HEK293T (cell line): ENCODE measurements at places on chromosomes 5 and 9.

- DNase-seq: no peak
Observed at GRCh38 chr5:171848486-171848885, 62.9 kb downstream of the SMIM23 start.

DNA sequence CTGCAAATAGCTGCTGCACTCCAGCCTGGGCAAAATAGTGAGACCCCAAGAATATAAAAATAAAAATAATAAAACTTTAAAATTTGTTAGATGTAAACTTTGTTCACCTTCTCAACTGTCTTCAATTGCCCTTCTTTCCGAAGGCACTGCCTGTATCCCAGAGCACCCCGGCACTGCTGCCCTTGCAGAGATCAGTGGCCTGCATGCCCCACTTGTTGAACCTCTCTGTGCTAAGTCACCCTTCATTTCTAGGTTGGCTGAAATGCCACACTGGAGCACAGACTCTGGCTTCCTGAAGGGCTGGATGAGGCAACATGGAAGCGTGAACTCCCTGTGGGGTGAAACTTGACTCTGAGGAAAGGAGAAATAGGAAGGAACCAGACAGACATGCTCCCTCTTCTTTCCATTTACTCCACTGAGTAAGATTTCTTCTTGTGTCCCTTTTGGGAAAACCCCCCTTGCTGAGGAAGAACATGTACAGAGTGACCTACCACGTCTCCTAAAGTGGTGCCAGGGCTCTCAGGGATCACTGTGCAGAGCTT, 8.4 kb upstream of the JMY start:
- no peak for DNase-seq

- no peak for DNase-seq
Observed at GRCh38 chr9:29802454-29802853, 2229.2 kb upstream of the C9orf72 start.

DNA sequence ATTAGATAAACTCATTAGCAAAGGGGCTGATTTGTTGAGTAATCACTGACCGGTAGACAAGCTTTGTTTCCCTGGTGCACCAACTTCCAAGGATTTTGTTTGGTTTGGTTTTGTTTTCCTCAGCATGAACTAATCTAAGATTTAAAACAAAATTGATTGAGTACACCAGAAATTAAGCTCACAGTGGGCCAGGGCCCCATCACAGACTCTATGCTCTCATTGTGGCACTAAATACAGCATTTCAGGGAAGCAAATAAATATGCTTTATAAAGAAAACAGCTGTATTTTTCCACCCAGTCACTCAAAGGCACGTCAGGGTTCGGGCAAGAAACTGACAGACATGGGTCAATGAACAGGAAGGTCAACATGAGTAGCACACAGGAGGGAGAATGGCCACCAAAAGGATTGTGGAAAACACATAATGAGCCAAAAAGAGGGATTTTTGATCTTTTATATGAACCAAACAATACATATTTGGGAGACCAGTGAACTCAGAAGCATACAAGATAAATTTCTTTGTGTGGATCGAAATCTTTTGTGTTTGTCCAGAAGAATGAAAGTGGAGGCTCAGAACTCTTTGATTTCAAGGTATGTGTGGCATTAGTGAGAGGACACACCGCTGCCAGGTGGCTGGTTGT, 8.8 kb downstream of the CFAP77 start:
- DNase-seq: no peak

DNA sequence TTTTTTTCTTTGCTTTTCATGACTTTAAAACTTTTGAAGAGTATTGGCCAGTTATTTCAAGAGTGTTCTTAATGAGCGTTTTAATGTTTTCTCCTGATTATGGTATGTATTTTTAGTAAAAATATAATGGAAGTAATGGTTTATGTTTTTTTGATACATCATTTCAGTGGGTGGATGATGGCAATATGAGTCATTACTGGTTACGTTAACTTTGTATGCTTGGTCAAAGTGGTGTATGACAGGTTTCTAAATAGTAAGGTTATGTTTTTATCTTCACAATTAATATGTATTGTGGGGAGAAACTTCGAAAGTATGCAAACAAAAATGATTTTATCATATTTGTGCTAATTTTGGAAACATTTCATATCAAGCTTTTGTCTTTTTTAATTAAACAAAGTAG, 176.7 kb upstream of the PRDM9 start:
- DNase-seq: no peak

- no peak for DNase-seq
Observed at GRCh38 chr9:113343732-113344231, 3.7 kb upstream of the WDR31 start.

- no peak for DNase-seq
Observed at GRCh38 chr5:78974601-78975000, 10.5 kb downstream of the ARSB start.

GRCh38 chr9:113266174-113266573, 9.2 kb downstream of the CDC26 start:
- no peak for DNase-seq

GRCh38 chr5:82793808-82794419, 283.3 kb downstream of the TMEM167A start:
- peak; percentile 33 for DNase-seq

DNA sequence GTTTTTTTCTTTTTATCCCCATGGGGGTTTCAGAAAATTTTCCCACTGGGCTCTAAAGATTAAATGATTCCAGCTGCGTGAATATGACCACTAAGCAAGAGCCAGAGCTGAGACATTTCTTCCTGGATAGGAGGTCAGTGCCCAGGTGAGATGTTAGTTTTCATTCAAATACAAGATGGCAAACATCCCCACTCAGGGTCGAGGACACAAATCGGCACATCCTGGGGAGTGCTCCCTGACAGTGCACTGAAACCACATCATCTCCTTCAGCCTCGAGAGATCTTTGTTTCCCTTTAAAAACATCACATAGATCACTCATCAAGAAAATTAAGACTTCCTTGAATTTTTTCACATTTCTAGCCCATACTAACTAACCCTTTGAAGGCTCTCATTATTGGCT, 273.2 kb upstream of the PANK3 start:
- no peak for DNase-seq

DNA sequence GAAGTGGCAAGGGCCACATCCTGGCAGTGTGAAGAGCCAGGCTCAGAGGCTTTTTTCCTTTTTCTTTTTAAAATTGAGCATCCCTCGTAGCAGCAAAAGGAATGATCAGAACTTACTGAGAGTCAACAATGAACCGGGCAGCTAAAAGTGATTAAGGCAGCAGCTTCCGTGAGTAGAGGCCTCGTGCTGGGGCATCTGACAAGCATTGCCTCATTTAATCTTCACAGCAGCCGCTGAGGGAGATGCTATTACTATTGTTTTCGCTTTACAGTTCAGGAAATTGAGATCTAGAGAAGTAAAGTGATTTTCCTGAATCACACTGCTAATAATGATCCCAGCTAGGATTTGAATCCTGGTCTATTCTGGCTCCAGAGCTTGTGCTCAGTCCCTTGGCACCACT, 30.7 kb upstream of the PTGS1 start:
- no peak for DNase-seq

GRCh38 chr5:148735301-148735835, 81.0 kb upstream of the HTR4 start:
- no peak for DNase-seq

- no peak for DNase-seq
Observed at GRCh38 chr9:112012026-112012902, 115.7 kb downstream of the UGCG start.

DNA sequence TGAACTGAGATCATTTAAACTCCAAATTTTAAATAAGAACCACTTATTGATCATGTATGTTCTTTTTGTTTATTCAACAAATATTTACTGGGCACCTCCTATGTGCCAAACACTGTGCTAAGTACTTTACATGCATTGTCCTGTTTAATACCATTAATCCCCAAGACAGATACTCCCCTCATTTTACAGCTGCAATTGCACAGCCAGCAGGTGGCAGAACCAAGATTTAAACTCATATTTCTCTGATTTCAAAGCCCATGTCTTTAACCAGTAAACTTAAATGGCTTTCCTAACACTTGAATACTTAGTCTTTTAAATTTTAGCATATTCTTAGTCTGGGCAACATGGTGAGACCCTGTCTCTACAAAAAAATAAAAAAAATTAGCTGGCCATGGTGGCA, 43.4 kb upstream of the KIAA1958 start:
- no peak for DNase-seq

GRCh38 chr9:124389146-124389939, 25.9 kb downstream of the PSMB7 start:
- no peak for DNase-seq

DNA sequence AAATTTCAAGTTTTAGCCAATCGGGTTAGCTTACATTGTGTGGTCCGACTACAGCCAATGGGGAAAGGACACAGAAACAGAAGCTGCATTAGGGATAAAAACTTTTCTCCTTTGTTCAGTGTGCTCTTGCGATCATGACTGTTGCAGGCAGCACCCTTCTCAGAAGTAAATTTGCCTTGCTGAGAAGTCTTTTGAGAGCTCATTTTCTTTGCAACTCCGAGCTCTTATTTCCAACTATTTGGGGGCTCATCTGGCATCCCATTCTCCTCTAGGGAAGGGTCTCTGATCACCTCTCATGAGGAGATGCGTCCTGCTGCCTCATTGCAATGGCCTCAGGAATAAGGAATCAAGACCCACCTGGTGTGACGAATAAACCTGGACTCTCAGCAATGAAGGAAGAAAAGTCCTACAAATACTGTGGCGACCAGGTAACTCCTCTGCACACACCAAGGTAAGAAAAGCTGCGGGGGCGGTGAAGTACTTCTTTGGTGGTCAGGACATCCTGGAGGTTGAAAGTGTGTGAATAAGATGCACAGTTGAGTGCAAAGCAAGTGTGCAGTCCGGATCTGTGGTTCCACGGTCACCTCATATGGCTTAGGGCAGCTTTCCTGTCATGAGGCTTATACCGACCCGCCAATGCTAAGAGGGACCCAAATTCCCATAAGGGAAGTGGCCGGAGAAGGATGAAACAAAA, 20.4 kb downstream of the CNOT8 start:
- DNase-seq: no peak

GRCh38 chr5:17001428-17001827, 65.3 kb upstream of the MYO10 start:
- DNase-seq: no peak

DNA sequence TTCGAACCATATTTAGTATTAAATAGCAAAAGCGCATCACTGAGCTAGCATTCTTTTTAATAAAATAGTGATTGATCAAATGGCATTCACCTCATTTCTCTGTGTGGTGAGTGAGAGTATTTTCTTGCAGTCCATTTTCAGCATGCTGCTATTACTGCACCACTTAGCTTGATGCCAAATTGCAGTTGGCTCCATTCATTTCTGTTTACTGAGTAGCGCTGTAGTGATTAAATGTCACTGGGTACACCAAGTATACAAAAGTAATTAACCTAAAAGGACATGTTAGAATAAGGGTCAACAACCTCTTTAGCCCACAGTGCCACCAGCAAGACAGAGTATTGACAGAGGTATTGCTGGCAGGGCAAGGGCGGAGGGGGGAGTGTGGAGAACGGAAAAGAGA, 122.0 kb downstream of the TLE4 start:
- DNase-seq: no peak

GRCh38 chr5:56070851-56071465, 76.2 kb upstream of the IL6ST start:
- DNase-seq: no peak

- no peak for DNase-seq
Observed at GRCh38 chr9:117043159-117043558, 356.1 kb downstream of the TRIM32 start.

DNA sequence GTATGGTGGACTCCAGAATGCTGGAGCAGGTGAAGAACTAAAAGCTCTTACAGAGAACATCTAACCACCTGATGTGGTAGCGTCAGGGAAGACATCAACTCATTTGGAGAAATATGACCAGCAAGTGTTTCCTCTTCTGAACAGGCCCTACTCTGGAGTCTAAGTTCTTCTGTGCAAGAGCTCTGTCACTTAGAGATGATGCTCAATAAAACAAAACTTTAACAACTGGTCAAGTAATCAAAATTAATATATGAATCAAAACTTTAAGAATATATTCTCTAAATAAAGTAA, 85.8 kb downstream of the CYFIP2 start:
- no peak for DNase-seq

DNA sequence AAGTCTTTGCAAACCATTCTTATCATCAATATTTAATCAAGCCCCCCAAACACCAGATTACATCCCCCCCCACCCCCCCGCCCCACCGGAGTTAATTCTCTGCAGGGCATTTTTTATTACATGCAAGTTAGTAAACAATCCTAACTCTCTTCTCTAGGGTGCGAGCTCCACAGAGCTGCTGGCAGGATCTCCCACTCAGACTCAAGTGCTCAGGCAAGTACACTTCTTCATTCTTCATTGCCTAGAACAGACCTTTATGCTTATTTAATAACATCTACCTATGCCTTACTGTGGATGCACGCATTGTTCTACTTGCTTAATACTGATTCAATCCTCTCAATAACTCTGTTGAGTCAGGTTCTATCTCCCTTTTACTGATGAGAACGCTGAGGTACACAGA, 9.9 kb downstream of the SAXO1 start:
- no peak for DNase-seq

DNA sequence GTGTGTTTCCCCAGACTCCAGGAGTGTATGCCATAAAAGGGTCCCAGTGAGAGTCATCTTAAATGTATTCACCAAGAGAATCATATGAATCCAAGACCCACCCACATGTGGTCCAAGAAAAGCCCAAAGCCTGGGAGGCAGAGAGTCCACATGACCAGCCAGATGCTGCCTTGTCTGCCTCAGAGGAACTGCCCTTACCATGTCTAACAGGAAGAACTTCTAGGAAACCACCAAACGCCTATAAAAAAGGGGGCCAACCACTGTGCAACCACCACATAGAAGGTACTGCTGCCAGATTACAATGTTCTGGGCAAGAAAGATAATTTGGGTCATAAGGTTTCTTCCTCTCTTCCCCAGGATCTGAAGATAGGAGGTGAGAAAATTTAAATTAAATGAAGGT, 129.8 kb upstream of the SLC24A2 start:
- no peak for DNase-seq

GRCh38 chr5:179318221-179318955, 26.9 kb downstream of the ADAMTS2 start:
- DNase-seq: no peak

DNA sequence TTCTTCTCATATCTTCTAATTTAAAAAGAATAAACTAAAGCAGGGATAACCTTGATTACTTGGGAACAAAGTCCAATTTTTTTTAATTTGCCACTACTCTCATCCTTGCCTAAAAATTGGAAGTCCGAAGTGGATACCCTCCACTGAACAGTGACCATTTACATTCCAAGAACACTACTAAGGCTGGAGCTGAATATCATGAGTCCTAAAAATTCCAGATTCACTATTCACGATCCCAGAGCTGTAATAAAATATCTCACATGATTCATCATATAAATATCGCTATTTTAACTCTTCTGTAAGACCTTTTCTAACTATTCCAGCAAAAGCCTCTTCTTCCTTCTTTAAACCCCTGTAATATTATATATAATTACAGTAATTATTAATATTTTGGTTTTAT, 57.4 kb downstream of the ATPSCKMT start:
- no peak for DNase-seq

- DNase-seq: no peak
Observed at GRCh38 chr5:125579182-125579581, 832.7 kb upstream of the ZNF608 start.

DNA sequence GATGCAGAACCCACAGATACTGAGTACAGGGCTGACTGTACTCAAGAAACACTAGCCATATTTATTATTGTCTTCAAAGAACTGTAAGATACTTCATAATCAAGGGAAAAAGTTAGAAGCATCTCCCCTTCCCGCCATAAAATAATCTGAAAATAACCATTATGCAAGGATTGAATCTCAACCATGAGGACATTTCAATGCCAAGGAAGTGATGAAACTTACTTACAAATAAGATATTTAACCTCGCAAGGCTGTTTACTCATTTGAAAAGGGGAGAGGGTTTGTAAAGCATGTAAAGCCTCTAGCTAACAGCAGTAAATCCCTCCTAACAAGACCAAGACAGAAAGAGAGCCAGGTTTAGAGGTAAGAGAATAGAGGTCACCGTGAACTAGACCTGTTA, 6.3 kb downstream of the MYO10 start:
- no peak for DNase-seq
